ENCODE measurements at places on chromosomes 3 and 15.
A peak's percentile ranks its signal among the peaks of the same experiment; 100 is the strongest.

GRCh38 chr15:70956201-70956995 is 63.8 kb downstream of the LRRC49 start:
- no peak for DNase-seq

DNA sequence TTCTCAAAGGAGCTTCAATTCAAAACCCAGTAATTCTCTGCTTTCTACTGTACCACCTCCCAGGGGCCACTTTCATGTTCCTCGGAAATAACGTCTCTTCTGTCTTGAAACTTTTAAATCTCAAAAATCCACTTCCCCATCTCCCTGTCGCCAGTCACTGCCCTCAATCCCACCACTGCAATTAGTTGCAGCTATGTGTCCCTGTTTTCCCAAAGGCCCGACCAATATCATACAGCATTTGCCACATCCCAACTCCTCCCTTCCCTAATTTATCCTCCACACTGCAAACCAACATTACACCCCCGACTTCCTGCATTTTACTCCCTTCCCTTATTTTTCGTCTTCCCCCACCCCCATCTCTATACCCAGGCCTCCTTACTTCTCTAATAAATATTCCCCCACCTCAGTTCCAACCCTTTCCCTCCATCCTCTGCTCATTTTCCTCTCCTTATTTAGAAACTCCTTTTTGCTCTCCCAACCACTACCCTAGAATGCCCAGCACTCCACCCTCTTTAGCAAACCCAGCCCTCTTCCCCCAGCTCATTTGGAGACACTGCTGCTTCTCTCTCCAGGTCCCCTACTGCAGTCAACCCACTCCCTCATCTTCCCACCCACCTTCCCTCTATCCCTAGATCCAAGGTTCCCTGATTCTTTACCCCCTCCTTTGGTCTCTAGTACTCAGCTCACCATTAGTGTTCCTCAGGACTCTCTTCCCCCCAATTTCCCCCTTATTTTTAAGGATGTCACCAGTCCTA is 1.1 kb downstream of the NPTN start:
- no peak for DNase-seq

DNA sequence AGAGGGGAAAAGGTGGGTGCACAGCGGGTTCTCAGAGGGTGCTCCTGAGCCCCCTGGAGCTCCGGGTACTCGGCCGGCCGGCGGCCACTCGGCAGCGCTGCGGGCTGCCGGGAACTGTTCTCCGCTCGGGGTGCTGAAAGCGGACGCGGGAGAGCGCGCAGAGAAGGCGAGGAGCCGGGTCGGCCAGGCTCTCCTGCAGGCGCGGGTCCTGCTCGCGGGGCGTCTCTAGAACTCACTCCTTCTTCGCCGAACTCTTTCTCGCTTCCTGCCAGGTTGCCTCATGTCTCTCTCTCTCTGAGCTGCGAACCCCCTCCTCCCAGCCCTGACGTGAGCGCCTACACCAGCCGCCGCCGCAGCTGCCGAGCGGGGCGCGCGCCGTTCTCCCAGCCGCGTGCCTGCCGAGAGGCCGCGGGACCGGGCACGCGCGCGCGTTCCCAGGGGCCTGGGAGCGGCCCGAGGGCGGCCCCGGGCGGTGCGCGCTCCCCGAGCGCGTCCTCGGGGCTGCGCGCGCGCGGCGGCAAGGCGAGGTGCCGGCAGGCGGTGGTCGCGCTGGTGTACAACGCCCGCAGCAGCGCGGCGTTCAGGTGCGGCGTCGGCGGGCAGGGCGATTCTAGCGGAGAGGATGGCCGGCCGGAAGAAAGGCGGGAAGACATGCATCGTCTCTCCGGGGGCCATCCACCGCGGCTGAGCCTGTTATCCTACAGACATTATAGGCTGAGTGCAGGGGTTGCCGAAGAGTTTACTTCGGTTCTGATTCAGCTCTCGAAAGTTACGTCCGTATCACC is at the start of gene PEX5L:
Gene PEX5L (minus strand): TSS at position 267 of the 785 bp plus-strand sequence. CDS start 338 bp downstream, outside the sequence.
- DNase-seq, result no peak

DNA sequence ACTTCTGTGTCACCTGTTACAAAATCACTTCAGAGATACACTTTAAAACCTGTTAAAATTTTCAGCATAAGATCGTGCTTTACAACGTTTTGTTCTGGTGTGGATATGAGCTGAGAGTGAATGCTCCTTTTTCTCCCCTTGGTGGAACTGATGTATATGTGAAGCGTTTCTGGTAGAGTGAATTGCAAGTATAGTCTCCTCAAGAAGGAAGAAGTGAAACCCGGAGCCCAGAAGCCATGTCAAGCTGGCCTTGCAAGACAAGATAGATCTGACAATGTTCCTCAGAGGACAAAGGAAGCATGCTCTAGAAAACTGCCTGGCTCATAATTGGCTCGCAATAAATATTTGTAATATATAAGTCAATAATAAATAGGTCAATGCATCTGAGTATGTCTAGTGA is 23.6 kb downstream of the SERPINI2 start:
- DNase-seq, result no peak

DNA sequence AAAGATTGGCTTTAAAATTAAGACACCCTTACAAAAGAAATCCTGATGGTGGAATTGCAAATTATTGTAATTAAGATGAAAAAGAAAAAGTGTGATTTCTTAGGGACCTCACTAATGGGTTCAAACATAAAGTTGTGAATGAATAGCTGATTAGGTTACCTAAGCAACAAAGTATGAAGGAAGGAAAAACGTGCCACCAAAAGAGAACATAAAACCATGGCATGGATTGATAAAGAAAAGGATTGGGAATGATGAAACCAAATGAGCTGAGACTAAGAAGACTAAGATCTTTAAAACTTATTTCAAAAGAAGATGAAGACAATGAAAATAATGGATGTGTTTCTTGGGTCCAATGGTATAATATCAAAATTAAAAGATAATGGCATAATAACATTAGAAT is 32.2 kb upstream of the GUCA1C start:
- no peak for DNase-seq

GRCh38 chr3:50985893-50986292 is 311.2 kb downstream of the DOCK3 start:
- DNase-seq, result no peak

GRCh38 chr15:101411581-101411980 is 77.9 kb downstream of the PCSK6 start:
- no peak for DNase-seq

- no peak for DNase-seq
Measured at GRCh38 chr15:73322665-73323373, 45.9 kb downstream of the HCN4 start.

- DNase-seq, result peak; percentile 98
Measured at GRCh38 chr3:36992806-36993325, at the start of gene EPM2AIP1. TSS of gene EPM2AIP1 (minus strand) at chr3:36993131. CDS start at chr3:36993077, 54 bp downstream.

DNA sequence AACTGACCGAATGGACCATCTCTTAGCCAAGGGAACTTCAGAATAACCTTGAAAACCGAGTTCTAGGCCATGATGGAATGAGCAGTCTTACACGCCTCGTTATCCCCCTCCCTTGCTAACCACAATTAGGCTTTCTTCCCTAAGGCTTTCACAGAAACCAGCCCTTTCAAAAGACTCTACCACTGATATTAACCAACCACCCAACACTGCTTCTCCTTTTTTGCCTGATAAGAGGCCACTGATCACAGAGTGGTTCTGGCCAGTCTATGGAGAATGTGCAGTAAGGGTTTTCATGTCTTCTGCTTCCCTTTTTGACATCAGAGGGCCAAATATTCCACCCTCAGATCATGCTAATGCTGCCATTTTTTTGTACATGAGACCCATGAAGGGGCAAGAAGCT is 59.3 kb downstream of the MCF2L2 start:
- DNase-seq, result no peak

DNA sequence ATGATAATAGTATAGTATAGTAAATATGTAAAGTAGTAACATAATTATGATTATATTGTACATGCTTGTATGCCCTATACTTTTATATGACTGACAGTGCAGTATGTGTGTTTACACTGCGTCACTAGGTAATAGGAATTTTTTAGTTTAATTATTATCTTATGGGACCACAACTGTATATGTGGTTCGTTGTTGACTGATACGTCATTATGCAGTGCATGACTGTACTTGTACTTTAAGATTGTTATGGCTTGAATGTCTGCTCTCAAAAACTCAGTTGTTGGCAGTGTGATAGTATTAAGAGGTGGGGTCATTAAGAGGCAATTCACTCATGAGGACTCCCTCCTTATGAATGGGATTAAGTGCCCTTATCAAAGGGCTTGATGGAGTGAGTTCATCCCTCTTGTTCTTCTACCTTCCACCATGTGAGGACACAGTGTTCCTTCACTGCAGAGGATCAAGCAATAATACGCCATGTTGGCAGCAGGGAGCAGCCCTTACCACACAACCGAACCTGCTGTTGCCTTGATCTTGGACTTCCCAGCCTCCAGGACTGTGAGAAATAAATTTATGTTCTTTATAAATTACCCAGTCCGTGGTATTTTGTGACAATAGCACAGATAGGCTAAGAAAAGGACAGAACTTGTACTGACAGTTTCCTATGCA is 152.2 kb downstream of the NEK11 start:
- DNase-seq, result no peak

DNA sequence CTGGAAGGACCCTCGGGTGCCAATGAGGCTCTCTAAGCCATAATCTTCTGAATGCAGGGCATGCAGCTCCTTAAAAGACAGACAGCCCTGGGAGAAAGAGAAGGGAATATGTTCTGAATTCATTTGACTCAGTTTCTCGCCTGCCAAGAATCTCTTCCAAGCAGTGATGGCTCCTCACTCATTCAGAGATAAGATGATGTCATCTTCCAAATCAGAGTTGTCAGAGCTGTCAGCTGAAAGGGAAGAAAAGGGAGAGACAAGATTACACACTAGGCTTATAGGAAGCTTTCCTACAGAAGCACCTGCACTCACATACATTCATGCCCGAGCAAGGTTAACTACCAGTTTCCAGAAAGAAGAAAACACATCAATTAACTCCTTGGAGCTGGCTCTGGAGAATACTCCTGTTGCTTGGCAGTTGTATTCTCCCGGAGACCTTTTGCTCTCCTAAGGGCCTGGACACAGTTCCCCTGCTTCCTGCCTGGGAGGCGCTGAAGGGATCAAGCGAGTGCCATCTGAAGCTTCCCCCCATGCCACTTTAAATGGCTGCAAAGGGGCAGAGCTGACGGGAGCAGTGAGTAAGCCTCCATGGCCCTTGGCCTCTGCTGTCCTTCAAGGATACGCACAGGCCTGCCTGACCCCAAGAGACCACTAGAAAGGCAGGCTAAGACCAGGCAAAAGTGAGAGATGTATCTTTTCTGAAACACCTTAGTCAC is 7.7 kb downstream of the RBM15B start:
- no peak for DNase-seq

- no peak for DNase-seq
Measured at GRCh38 chr3:187186375-187186774, 10.9 kb upstream of the RTP1 start.

GRCh38 chr3:133887074-133887802 is 8.4 kb downstream of the RAB6B start:
- DNase-seq, result no peak

DNA sequence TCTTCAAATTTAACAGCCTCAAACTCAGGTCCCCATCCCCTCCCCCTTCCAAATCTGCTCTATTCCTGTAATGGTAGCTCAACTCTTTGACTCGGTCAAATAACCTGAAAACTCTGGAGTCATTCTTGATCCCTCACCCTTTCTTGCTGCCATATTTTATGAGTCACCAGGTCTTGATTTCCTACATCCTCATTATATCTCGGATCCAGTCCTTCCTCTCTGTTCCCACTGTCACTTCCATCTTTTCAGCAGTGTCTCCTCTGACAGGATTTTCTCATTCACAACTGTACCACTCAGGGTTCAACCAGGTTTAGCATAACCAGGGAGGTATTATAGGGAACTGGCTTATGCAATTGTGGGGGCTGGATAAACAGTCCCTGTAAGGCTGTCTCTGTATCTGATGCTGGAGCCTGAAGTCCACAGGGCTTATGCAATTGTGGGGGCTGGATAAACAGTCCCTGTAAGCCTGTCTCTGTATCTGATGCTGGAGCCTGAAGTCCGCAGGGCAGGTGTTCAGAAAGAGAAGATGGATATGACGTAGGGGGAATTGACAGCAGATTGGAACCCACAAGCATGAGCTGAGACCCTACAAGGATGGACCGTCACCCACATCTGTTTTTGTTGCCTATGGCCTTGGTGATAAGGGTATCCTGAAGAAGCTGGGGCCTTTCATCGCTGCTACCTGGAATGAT is 9.1 kb upstream of the FETUB start:
- no peak for DNase-seq

GRCh38 chr3:32423956-32424557 is 32.4 kb downstream of the CMTM7 start:
- DNase-seq, result no peak

DNA sequence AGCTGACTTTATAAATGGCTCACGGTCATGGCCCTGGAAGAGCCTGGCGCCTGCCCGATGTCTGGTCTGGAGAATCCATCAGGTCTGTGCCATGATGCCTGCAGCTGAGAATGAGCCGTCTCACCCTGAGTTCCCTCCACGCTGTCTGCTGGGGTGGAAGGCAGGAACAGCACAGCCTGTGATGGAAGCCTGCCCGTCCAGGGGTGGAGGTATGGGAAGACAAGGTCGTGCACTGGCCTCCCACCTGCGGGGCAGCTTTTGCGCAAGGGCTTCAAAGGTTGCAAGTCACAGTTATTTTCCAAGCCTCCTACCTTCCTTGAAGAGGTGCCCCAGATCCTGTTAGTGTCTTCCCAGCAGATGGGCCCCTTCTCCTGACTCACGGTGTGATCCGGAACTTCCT is 275.5 kb downstream of the FAM43A start:
- no peak for DNase-seq
